ENCODE measurements at places on chromosomes 4 and X. TPM values are rescaled to one million over a fixed set of nuclear protein-coding genes. Genes with fewer than 3 reads are reported as not detected.

The ZDHHC15 gene
- total RNA-seq: 2.2 TPM

The WWC2 gene
- total RNA-seq: 1.1 TPM

The MAGT1 gene
- 31.8 TPM for total RNA-seq

The CCNB3 gene
- under 0.01 TPM for total RNA-seq

The NPNT gene
- not detected for total RNA-seq

The MAPK10 gene
- total RNA-seq: 0.54 TPM

The NPY2R gene
- under 0.01 TPM for total RNA-seq

The SMIM31 gene
- not detected for total RNA-seq

The F11 gene
- total RNA-seq: not detected

The GPRASP3 gene
- total RNA-seq: 1.6 TPM

The TKTL1 gene
- total RNA-seq: 0.27 TPM

The TMPRSS11F gene
- not detected for total RNA-seq

The ARMCX6 gene
- 19.7 TPM for total RNA-seq

The NPY1R gene
- total RNA-seq: not detected

The SSX4 gene
- total RNA-seq: not detected

The GNRHR gene
- total RNA-seq: not detected

The RIPPLY1 gene
- total RNA-seq: not detected

The CT55 gene
- total RNA-seq: not detected

The IBSP gene
- not detected for total RNA-seq

The NXF3 gene
- total RNA-seq: under 0.01 TPM

The MAGEA4 gene
- total RNA-seq: not detected

The ODAPH gene
- not detected for total RNA-seq

The LRAT gene
- under 0.01 TPM for total RNA-seq

The ACE2 gene
- not detected for total RNA-seq

The CENPE gene
- 1.3 TPM for total RNA-seq

The SYNPO2 gene
- total RNA-seq: 0.27 TPM

The RRH gene
- total RNA-seq: not detected

The RNF150 gene
- 4.0 TPM for total RNA-seq

The NAT8L gene
- 0.81 TPM for total RNA-seq

The DDX53 gene
- total RNA-seq: not detected

The MTNR1A gene
- not detected for total RNA-seq

The TCEAL8 gene
- 22.9 TPM for total RNA-seq

The PAGE5 gene
- total RNA-seq: not detected

The STARD8 gene
- total RNA-seq: 8.9 TPM

The MFAP3L gene
- 3.2 TPM for total RNA-seq

The ADH1B gene
- under 0.01 TPM for total RNA-seq

The STPG2 gene
- 0.54 TPM for total RNA-seq

The CXCL3 gene
- 5.7 TPM for total RNA-seq

The JCHAIN gene
- 5.9 TPM for total RNA-seq

The RAB41 gene
- not detected for total RNA-seq

The RGN gene
- total RNA-seq: not detected

The ERCC6L gene
- total RNA-seq: 0.27 TPM

The PGRMC1 gene
- total RNA-seq: 60.3 TPM

The P2RY4 gene
- 0.81 TPM for total RNA-seq

The ZNF157 gene
- 0.54 TPM for total RNA-seq

The SPACA5 gene
- not detected for total RNA-seq

The SRPX gene
- total RNA-seq: under 0.01 TPM

The HSFX2 gene
- not detected for total RNA-seq

The PROM1 gene
- total RNA-seq: 264 TPM

The ARHGAP10 gene
- 4.8 TPM for total RNA-seq

The REPS2 gene
- 5.1 TPM for total RNA-seq

The PSAPL1 gene
- total RNA-seq: not detected

The NEK1 gene
- 7.3 TPM for total RNA-seq

The XK gene
- total RNA-seq: 1.6 TPM

The AP1S2 gene
- total RNA-seq: 18.9 TPM

The CYBB gene
- total RNA-seq: 2.7 TPM

The DCAF8L1 gene
- total RNA-seq: not detected

The SCARB2 gene
- 32.9 TPM for total RNA-seq

The RPL39 gene
- 1,963 TPM for total RNA-seq
